ENCODE measurements at places on chromosomes 6 and 20.

GRCh38 chr6:15626878-15627674 is 35.8 kb downstream of the DTNBP1 start:
- no peak for DNase-seq

- DNase-seq, result no peak
These were observed 107.2 kb upstream of the GGTLC1 start for GRCh38 chr20:24095756-24096155.

GRCh38 chr20:15187612-15188011 is 850.2 kb upstream of the FLRT3 start:
- DNase-seq, result no peak

DNA sequence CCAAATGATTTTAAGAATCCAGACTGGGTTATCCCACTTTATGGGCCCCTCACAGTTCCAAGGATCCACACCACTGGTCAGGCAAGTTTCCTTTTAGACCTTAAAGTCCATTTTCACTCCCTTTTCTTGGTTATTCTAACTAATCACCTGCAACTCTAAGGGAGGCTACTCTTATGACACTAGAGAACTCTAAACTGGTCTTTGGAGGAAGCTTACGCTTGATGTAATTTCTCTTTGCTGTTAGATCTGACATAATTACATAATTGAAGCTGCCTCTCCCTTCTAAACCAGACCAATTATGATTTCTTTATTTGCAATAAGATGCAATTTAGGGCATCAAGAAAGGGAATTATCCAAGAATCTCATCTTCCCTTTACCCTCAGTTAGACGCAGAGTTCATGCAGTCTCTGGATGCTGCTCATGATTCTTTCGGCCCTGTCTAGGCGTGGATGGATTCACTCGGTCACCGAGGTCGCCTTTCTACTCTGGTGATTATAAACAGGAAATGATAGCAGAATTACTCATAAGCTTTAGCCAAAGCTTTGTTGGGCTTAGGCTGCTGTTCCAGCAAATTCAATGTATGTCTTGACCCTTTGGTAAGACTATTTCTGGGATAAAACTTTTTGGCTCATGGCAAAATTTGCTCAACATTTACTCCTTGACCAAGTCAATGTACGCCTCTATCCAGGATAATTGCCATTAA is 166.4 kb upstream of the PRND start:
- no peak for DNase-seq

GRCh38 chr6:14074476-14075094 is 43.0 kb upstream of the CD83 start:
- DNase-seq, result no peak

DNA sequence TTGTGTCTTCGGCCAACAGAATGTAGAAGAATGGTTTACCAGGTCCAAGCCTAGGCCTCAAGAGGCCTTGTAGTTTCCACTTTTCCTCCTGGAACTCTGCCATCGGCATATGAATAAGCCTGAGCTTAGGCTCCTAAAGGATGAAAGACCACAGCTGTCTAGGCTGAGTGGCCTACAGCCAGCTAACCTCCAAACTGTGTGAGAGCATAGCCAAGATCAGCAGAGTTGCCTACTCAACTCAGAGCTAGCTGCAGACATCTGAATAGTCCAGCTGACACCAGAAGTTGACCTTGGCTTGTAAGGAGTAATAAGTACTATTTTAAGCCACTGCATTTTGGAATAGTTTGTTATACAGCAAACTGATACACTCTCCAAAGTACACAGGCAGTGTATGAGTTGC is 52.6 kb upstream of the SMIM29 start:
- DNase-seq, result no peak

GRCh38 chr6:38269461-38270172 is 370.1 kb downstream of the BTBD9 start:
- DNase-seq, result no peak
